ENCODE measurements at places on chromosomes 1 and 21.

DNA sequence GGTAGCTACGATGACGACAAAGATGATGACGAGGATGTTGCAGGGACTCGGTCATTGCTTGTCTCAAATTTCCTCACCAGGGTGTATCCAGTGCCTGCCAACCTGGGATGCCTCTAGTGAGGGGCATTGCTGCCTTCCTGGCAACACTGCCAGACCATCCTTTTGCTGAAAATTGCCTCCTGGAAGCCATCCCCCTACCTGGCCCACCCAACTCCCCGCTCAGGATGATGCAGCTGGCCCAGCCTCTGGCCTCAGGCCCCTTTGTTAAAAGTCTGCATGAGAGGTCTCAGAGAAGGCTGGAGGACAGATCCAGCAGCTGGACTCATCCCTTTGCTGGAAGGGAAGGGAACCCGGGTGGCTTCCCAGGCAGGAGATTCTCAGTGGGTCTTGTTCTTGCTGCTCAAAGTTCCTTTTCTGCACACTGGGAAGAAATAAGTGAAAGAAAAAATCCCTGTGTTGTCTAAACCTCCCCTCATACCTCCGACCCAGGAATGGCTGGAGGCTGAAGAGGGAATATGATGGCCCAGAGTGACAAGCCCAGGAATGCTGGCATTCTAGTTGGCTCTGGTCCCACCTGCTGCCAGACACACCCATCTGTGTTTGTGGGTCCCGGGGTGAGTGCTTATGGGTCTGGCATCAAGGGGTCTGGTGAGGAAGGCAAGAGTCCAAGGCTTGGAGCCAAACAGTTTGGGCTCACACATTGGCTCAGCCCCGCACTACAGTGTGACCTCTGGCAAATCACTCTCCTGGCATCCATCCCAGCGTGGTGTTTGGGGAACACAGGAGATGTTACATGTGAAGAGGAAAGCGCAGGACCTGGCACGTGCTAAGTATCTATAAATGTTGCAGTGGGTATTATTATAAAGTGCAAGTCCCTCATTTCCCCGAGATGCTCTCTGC is 6.7 kb upstream of the FNDC5 start:
- DNase-seq, result no peak

DNA sequence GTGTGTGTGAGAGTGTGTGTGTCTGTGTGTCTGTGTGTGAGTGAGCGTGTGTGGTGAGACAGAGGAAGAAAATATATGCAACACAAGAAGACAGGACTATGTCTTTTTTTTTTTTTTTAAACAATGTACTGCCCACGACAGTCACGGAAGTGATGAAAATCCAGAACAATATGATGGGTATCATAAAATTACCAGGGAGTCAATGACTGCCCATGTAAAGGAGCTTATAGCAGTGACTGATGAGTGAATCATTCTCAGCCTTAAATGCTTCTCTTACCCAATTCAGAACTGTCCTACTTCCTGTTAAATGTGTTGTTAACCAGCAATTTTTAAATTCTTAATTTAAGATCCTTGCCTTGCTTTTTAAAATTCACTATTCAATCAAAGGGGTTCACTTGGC is 46.6 kb downstream of the RGS7 start:
- no peak for DNase-seq

DNA sequence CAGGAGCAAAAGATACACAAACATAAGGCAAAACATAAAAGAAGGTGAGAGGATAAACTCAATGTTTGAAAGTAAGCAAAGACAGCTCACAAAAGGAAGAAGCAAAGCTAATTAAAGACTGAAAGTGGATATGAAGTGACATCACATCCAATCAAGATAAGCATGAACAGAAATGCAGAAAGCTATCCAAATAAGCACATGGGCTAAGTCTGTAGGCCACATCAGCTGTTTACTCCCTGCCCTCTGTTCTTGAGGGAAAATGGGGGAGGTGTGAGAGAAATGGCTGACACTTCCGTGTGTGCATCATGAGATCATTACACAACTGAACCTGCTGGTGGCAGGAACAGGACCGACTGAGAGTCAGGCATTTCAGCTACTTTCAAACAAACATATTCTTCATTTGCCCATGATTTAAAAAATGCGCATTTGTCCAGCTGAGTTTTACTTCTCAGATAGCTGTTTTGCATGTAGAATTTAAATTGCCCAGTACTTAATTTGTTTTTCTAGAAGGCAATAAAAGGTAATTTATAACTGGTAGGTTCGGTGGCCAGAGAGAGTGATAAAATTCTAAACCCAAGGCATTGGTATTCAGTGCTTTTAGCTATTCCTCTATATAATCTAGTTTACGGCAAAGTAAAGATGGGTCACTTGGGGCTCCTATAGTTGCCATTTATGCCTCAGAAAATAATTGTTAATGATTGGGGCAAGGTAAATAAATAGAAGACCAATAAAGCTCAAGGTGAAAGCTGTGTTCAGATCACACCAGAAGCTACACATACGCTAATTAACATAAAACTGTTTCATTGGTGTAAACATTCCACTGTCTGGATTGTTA is 27.2 kb upstream of the MAN1A2 start:
- no peak for DNase-seq

GRCh38 chr1:161836018-161836417 is 69.9 kb downstream of the ATF6 start:
- DNase-seq, result no peak

- DNase-seq, result no peak
Measured at GRCh38 chr1:244316407-244316806, 135.3 kb downstream of the ADSS2 start.

DNA sequence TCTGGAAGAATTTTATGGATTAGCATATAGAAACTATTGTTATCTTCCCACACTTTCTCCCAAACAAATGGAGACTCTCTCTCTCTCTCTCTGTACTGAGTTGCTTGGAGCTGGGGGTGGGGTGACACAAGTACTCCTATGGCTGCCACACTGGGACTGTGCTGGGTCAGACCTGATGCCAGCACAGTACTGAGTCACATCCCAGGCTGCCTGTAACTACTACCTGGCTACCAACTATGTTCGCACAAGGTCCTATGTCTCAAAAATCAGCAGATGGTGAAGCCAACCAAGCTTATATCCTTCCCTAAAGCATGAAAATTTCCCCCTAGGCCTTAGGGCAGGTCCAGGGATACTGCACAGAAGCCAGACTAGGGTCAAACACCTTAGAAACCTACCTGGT is 66.6 kb downstream of the FAF1 start:
- DNase-seq, result no peak
